ENCODE measurements at places on chromosomes 3 and 15.

- no peak for DNase-seq
These were observed 307.6 kb upstream of the LRRFIP2 start for GRCh38 chr3:37481982-37482381.

DNA sequence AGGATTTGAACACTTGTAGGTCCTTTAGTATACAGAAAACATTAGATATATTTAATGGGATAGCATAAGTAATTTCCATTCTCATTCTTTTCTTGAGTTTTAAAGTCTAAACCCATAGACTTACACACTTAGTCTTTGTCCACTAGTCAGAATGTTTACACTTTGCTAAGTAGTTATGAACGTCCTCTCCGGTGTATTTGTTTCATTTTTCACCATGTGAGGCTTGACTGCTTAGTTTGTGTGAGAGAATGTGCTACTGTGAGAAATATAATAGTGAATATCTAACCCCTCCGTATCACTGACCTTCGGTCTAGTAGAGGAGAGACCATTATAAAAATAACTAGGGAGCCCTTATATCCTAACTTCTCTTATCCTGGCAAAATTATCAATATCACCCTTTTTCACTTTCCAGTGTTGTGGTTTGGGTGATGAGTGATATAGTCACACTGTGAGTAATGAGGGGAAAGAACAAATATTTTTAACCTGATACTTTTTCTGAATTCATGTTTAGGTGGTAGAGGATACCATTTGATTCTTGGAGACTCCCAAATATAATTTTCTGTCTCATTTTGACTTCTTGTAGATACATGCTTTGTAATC, 122.4 kb downstream of the UBE2E2 start:
- no peak for DNase-seq

DNA sequence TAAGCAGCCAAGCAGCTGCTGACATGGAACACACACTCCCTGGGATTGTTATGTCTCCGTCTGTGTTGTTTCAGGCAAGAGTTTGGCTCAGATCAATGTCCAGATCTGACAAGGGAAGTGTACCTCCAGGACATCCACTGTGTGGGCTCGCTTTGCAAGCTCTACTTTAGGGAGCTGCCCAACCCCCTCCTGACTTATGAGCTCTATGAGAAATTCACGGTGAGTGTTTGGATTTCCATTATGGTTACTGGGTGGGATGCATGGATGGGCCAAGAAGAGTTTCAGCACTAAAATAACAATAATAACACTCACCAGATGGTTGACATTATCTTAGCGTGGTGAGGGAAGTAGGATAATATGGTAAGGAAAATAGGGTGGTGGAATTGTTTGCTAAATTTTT, 74.1 kb downstream of the ARHGAP31 start:
- no peak for DNase-seq

- DNase-seq, result no peak
These were observed 17.9 kb downstream of the TMEM40 start for GRCh38 chr3:12741209-12741608.

GRCh38 chr3:18499301-18499700, 74.2 kb upstream of the SATB1 start:
- peak; percentile 36 for DNase-seq

GRCh38 chr3:20490996-20491395, 305.0 kb upstream of the SGO1 start:
- DNase-seq, result no peak

- no peak for DNase-seq
These were observed 10.1 kb upstream of the P2RY12 start for GRCh38 chr3:151394611-151395010.

GRCh38 chr15:67547836-67548235, 5.3 kb downstream of the MAP2K5 start:
- no peak for DNase-seq

DNA sequence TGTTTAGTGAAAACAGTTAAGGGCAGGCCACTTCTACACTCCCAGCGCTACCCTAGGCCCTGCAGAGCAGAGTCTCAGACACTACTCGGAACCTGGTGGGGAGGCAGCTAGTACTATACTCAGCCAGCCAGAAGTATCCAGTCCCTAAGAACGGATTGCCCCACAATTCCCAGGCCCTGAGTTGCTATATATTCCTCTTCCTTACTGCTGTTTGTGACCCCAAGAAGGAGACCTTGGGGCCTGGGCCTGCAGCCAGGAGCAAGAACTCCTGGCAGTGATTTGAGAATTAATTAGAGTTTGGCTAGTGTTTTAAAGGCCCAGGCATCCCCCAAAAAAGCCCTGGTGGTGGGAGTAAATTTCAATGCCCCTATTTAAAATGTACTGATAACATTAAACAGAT, 87.7 kb downstream of the RBPMS2 start:
- no peak for DNase-seq

DNA sequence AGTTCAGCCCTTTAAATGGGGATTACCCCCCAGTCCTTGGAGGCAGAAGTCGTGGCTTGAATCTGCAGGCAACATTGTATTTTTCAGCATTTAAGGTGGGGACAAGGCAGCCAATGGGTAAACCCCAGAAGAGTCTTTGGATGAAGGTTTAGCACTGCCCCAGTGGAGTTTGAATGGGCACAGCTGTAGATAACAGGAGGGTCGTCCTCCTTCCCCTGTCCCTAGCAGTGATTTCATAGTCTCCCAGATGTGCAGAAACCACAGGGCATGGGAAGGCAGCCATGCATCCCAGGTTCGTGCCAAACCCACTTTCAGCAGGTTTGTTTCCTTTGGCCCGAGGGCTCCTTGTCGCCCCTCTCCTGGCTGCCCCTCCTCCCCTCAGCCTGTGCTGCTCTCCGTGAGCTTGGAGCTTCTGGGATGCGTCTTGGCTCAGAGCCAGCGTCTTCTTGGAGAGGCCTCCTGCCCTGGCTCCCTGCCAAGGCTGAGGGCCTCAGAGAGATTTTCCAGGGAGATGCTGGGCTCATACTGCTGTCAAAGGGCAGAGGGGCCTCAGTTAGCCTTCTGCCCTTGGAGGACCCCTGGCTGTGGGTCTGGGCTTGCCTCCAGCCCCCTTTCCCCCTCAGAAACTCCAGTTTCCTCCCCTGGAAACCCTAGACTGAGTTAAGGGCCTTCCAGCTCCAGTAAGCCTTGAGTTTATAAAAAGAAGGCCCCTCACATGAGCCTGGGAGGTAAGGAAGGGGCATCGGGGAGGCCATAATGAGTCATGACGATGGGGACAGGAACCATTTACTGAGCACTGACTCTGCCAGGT, 48.9 kb upstream of the POLG start:
- no peak for DNase-seq

- no peak for DNase-seq
These were observed 1.2 kb downstream of the RHO start for GRCh38 chr3:129529436-129530210.

DNA sequence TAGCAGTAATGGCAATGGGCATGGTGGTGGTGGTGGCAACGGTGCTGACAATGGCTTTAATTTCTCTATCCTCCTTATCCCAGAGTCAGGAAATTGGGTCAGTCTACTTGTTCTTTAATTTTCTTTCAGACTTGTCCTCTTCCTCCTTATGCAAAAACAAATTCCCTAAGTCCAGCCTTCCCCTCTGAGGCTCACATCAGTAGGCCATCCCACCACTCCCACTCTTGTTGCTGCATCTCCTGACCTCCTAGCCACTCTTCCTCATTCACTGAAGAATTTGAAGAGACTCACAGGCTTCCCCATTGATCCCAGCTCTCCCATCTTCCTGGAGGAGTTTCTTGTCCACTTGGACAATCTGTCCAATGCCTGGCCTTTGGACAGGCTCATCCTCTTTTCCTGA, 19.9 kb downstream of the DNAJB8 start:
- DNase-seq, result no peak

DNA sequence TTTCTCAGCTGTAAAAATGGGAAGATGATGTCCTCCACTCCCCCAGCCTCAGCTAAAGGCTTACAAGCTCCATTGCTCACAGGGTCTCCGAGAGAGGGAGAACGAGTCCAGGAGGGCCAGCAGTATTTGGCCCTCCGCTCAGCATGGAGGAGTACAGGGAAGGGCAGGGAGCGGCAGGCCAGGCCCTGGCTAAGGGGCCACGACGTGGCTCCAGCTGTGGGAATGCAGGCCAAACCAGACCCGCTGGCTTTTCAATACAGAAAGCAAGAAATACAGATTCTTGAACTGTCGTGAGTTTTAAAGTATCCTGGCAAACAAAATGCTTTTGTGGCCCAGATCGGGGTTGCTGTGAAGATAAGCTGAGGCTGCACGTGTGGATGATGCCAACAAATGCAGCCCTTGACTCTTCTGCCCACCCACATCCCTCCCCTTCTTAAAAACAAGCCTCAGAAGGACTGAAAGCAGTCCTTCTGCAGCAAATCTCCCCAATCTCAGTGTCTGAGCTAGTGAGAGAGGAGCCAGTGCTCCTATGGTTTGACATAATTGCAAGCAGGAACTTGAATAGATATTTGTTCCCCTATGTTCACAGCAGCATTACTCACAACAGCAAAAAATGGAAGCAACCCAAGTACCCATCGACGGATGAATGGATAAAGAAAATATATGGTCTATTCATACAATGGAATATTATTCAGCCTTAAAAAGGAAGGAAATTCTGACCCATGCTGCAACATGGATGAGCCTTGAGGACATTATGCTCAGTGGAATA, 18.5 kb upstream of the FBLN2 start:
- no peak for DNase-seq

- no peak for DNase-seq
These were observed 44.5 kb downstream of the LRRFIP2 start for GRCh38 chr3:37129871-37130270.

- no peak for DNase-seq
These were observed 33.2 kb downstream of the ZNF106 start for GRCh38 chr15:42457445-42458442.

DNA sequence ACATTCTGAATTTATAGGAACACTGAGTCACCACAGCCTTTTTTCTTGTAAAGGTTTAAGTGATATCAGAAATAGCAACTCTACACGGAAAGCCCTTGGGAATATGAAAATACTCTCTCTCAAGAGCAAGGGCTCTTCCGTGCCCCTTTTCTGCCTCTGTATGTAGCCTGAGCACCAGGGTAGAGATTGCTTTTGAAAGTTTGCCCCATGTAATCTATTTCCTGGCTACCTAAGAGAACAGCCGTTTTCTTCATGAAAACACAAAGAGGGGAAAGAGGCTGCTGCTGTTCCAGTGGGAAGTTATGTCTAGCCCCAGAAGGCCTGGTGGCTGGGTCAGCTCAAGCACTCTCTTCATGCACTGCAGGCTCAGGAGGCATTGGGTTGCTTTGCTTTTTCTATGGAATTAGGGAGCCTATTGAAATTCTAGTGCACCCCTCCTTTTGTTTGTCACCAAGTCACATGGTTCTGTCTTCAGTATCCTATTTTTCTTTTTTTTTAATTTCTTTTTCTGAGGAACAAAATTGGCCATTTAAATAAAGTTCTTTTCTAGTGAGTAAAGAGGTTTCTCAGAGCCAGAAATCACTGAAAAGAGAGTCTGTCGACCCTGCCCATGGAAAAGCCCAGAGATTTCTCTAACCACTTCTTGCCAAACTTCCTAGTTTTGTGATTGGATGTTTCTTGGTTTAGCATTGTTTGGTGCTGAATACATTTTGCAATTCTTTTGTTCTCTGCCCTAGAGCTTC, 39.5 kb downstream of the TIGIT start:
- DNase-seq, result no peak

DNA sequence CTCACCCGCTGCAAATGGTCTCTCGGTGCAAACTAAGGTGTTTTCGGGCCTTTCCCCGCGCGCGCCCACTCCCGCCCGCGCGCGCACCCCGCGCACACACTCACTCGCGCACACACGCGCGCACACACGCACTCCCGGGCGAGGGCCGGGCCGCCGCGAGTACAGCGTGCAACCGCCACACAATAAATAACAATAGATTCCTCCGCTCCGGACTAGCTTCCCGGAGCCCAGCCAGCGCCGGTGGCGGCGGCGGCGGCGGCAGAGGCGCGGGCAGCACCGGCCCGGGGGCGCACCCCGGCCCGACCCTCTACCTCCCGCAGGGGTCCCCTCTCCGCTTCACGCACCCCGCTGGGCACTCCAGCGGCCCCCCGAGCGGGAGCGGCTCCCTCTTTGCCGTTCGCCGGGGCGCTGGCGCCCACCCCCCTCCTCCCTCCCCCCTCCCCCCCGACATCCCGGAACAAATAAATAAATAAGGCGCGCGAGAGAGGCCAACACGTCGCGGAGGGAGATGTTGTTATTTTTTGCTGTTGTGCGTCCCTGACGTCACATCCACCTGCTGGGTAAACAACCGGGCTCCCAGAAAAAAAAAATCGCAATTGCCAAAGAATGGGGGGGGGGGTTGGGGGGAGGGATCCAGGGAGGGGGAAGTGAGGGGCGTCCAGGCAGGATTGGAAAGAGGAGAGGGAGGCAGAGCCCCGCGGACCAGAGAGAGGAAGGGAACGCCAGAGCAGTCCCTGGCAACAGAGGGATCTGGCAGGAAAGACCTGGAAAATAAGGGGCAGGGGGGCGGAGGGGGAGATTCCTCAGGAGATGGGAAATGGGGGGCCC, at the start of gene FOXP1:
Gene FOXP1, minus strand, starts transcription at position 163 of the 828 bp plus-strand sequence. CDS start 385,347 bp downstream, outside the sequence.
- DNase-seq, result peak; percentile 54

GRCh38 chr15:70029297-70029701, 68.4 kb downstream of the TLE3 start:
- no peak for DNase-seq

- no peak for DNase-seq
These were observed 417.7 kb upstream of the TBL1XR1 start for GRCh38 chr3:177615015-177615414.

DNA sequence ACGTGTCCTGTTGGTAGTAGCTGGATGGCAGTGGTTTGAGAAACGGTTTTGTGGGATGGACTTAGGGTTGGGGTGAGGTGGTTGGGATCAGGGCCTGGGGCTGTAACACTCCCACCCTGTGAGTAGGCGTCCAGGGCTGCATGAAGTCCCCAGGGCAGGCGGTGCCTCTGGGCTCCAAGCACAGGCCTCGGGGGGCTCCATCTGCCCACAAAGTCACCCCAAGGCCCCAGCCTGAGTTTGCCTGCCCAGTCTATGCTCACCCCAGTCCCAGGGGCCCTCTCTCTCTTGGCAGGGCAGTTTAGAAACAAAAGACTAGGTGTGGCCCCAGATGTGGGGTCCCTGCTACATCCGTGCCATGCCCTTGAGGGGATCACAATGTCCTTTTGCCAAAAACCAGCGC, 86.9 kb upstream of the PRR23E start:
- DNase-seq, result no peak

DNA sequence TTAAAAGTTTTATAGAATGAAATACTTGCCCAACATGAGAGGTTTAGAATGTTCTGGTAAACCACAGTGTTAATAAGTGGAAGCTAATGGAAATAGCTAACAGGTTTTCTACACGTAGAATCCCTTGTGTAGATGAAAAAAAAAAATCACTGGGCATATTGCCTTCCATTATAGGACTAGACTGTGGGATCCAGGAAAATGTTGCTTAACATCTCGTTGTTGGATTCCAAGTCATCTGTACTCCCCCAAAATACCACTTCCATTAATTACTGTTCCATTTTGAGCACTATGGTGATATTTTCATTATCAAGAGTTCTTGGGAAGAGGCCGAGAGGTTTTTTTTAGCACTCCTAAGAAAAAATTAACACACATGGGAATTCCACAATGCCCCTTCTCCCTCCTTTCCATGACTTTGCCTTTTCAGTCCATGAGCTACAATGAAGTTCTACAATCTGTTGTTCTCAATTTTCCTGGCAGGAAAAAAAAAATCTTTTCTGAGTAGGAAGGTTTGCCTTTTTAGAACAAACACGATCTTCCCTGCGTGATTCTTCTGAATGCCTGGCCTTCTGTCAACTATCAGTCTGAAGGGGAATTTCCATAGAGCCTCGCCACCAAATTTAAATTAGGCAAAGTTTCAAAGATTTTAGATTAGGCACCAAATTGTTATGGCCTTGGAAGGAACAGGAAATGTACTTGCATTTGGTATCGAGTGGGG, 74.4 kb upstream of the CTDSPL start:
- no peak for DNase-seq

GRCh38 chr3:133805384-133805701, 272 bp upstream of the SRPRB start:
- DNase-seq, result no peak
